ENCODE measurements at places on chromosomes 3 and 15.

- H3K27ac ChIP-seq, result no peak overlapping the region
- H3K4me3 ChIP-seq, result no peak overlapping the region
- no peaks in the 10 kb centered on the region for H3K36me3 ChIP-seq
- no peaks in the 10 kb centered on the region for H3K4me1 ChIP-seq
Measured at GRCh38 chr3:59632760-59633573, 583.1 kb upstream of the CFAP20DC start.

DNA sequence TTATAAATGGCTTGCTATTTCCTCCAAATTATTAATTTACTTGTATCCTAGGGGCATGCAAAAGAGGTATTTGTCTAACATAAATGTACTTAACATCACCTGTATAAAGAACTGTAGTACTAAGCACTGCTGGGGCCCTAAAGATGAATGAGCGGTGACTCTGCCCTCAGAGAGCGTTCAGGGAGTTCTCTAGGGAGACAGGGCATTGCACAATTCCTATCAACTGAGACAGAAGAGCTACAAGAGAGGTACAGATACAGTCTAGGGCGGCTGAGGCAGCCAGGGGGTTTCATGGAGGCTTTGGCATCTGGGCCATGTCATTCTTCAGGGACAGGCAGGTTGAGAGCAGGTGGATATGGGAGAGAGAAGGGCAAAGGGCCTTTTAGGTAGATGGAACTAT lies 39.9 kb upstream of the PARL start:
- no peaks in the 10 kb centered on the region for H3K27me3 ChIP-seq
- H3K36me3 ChIP-seq, result peaks cover 55% of the 10 kb centered on the region
- H3K4me1 ChIP-seq, result no peaks in the 10 kb centered on the region
- no peak overlapping the region for H3K27ac ChIP-seq
- peak; percentile 14 for DNase-seq
- H3K4me3 ChIP-seq, result no peak overlapping the region

GRCh38 chr3:126848991-126849390 lies 133.9 kb upstream of the PLXNA1 start:
- H3K4me1 ChIP-seq, result peaks cover 15% of the 10 kb centered on the region
- no peak overlapping the region for H3K4me3 ChIP-seq
- no peak for DNase-seq
- no peaks in the 10 kb centered on the region for H3K27me3 ChIP-seq

- no peaks in the 10 kb centered on the region for H3K27me3 ChIP-seq
- no peaks in the 10 kb centered on the region for H3K36me3 ChIP-seq
- no peak overlapping the region for H3K4me3 ChIP-seq
- no peak overlapping the region for H3K27ac ChIP-seq
- no peak for DNase-seq
- H3K4me1 ChIP-seq, result peaks cover 2% of the 10 kb centered on the region
Measured at GRCh38 chr15:101026656-101027272, 107.6 kb downstream of the LRRK1 start.

- H3K27ac ChIP-seq, result no peak overlapping the region
- no peak for DNase-seq
- no peaks in the 10 kb centered on the region for H3K4me1 ChIP-seq
- H3K4me3 ChIP-seq, result no peak overlapping the region
- H3K36me3 ChIP-seq, result no peaks in the 10 kb centered on the region
Measured at GRCh38 chr3:46236294-46237054, 5.8 kb upstream of the CCR3 start.

DNA sequence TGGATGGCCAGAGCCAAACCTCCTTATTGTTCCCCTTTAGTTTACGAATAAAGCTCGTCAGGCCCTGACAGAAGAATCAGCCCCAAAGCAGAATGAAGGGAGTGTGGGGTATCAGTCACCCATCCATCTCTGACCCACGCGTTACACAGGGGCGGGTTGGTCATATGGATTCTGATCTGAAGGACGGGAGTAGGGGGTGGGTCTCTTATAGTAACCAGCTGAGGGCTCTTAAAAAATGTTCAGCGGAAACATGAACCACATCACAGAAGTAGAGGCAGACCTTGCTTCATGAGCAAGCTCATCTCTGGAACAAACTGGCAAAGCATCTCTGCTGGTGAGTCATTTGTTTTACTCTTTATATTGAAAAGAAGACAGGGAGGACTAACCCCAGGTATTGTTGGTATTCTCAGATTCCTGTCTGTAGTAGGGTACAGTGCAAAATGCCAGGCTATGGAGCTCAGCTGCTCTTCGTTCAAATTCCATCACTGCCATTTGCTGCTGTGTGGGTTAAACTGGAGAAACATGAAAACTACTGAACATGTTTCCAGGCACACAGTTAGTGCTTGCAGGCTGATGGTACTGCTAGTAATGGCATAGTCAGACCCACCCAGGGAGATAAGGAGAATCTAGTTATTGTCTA lies at the start of gene CXCR6:
Gene CXCR6, plus strand, starts transcription at position 258 of the 640 bp plus-strand sequence. CDS start 3,018 bp downstream, outside the sequence.
- H3K27ac ChIP-seq, result peak within 1 kb of the TSS; percentile 69
- no peaks in the 10 kb centered on the region for H3K27me3 ChIP-seq
- H3K36me3 ChIP-seq, result no peaks in the 10 kb centered on the region
- no peak for DNase-seq

DNA sequence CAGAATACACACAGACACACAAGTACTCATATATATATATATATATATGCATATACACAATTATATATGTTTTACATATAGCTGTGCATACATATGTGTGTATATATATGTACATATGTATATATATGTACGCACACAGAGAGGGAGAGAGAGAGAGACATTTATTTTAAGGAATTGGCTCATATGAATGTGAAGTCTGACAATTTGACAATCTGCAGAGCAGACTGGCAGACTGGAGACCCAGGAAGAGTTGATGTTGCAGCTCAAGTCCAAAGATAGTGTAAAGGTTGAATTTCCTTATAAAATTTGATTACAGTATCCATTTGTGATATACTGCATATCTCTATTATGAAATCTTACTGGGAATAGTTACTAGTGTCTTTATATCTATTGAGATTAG lies 1330.3 kb upstream of the CADM2 start:
- H3K27ac ChIP-seq, result no peak overlapping the region
- no peak overlapping the region for H3K4me3 ChIP-seq
- no peaks in the 10 kb centered on the region for H3K4me1 ChIP-seq
- DNase-seq, result no peak

DNA sequence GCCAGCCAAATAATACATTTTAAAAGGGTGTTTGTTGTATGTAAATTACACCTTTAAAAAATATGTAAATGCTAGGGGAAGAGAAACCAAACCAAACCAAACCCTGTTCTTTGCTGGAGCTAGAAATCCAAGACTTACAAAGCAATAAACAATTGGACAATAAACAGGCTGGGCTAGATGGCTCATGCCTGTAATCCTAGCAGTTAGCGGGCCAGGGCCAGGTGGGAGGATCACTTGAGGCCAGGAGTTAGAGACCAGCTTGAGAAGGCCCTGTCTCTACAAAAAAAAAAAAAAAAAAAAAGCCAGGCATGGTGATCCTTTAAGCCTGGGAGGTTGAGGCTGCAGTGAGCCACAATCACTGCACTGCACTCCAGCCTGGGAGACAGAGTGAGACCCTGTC lies 12.5 kb downstream of the STOML1 start:
- H3K4me3 ChIP-seq, result no peak overlapping the region
- no peaks in the 10 kb centered on the region for H3K36me3 ChIP-seq
- DNase-seq, result no peak
- H3K27ac ChIP-seq, result no peak overlapping the region

GRCh38 chr3:58384381-58385090 lies 49.1 kb downstream of the PDHB start:
- H3K36me3 ChIP-seq, result no peaks in the 10 kb centered on the region
- peaks cover 13% of the 10 kb centered on the region for H3K4me1 ChIP-seq
- H3K27me3 ChIP-seq, result no peaks in the 10 kb centered on the region
- no peak for DNase-seq
- no peak overlapping the region for H3K27ac ChIP-seq

GRCh38 chr3:62374341-62375218 lies 1.2 kb upstream of the FEZF2 start:
- no peak overlapping the region for H3K27ac ChIP-seq
- H3K4me1 ChIP-seq, result no peaks in the 10 kb centered on the region

GRCh38 chr3:169467751-169468150 lies 195.8 kb downstream of the MECOM start:
- no peak overlapping the region for H3K4me3 ChIP-seq
- peaks cover 7% of the 10 kb centered on the region for H3K4me1 ChIP-seq
- no peaks in the 10 kb centered on the region for H3K27me3 ChIP-seq
- H3K36me3 ChIP-seq, result no peaks in the 10 kb centered on the region
- no peak overlapping the region for H3K27ac ChIP-seq
- DNase-seq, result no peak

All from cardiac muscle cell (in vitro differentiated cells and primary cell).